NCI-H774 (cell line): ENCODE measurements at places on chromosomes 3 and 15.

DNA sequence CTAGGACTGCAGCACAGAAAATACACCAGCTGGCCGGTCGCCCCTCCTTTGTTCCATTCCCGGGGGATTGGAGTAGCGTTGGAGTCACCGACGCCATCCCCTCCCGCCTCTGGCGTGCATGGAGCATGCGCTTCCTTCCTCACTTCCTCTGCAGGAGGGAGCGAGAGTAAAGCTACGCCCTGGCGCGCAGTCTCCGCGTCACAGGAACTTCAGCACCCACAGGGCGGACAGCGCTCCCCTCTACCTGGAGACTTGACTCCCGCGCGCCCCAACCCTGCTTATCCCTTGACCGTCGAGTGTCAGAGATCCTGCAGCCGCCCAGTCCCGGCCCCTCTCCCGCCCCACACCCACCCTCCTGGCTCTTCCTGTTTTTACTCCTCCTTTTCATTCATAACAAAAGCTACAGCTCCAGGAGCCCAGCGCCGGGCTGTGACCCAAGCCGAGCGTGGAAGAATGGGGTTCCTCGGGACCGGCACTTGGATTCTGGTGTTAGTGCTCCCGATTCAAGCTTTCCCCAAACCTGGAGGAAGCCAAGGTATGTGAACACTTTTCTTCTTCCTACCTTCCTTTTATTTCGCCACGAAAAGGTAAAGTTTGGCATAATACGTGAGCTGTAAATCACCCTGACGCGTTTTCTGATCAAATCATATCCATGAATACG lies at the start of gene SCG3:
SCG3 (plus strand) TSS at position 201 of the 661 bp plus-strand sequence; CDS start at position 454, 253 bp downstream.
- DNase-seq, result peak; percentile 90

DNA sequence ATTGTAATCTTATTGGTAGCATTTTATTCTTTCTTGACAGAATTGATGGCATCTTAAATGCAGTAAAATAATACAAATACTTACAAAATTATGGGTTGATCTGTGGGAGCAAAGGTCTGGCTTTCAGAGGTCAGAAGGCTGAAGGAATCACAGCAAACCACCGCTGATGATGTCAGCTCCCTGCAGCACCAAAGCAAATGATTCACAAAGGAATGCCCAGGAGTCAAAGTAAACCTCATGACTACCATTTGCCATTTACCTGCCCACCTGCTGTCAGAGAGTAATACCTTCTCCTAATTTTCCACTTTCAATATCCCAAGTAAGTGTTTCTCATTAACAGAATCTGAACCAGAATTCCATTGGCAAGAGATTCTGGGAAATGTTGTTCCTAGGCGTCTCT lies 46.1 kb downstream of the CPA3 start:
- DNase-seq, result no peak

DNA sequence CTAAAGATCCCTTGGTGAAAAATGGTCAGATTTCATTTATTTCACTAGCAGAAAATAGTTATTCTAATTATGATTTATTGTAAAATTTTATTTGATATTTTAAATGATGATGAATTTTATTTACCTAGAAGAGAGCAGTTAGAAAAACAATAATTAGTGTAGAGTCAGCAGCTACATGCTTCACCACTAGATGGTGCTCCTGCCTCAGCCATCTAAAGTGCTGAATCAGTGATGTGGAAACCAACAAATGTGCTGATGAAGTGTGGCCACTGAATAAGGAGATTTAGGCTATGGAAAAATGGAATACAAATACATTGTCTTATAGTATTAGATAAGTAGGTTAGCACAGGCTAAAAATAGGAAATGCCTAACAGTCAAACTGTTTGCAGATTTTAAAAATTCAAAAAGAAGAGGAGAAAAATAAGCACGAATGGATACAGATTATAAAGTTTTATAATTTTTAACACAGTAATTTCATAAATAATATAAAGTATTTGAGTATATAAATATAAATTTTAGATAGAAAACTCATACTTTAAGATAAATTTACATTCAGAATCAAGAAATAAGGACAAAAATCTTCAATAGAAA lies 109.8 kb downstream of the PPP2R3A start:
- peak; percentile 53 for DNase-seq

GRCh38 chr15:73231661-73232419 lies 136.9 kb downstream of the HCN4 start:
- no peak for DNase-seq

GRCh38 chr15:57282686-57283085 lies 93.6 kb upstream of the CGNL1 start:
- no peak for DNase-seq

- DNase-seq, result no peak
Observed at GRCh38 chr3:30513374-30514152, 92.8 kb upstream of the TGFBR2 start.

GRCh38 chr3:123586968-123587367 lies 2.1 kb upstream of the HACD2 start:
- no peak for DNase-seq

GRCh38 chr3:187385296-187385695 lies 17.1 kb downstream of the RTP4 start:
- DNase-seq, result no peak

GRCh38 chr3:87167628-87168456 lies 59.3 kb upstream of the CHMP2B start:
- DNase-seq, result peak; percentile 26

DNA sequence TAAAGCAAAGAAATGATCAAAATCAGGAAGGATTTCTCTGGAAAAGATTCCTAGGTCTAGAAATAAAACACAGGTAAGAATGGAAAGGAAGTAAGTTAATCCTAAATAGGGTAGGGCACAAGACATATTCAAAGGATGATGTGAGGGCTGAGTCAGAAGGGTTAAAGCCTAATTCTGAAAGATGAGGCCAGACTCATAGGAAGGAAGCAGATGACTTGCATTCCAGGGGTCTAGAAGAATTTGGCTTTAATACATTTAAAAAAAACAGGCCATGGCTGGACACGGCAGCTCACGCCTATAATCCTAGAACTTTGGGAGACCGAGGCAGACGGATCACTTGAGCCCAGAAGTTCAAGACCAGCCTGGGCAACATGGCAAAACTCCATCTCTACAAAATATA lies 3.2 kb downstream of the SSR3 start:
- no peak for DNase-seq

DNA sequence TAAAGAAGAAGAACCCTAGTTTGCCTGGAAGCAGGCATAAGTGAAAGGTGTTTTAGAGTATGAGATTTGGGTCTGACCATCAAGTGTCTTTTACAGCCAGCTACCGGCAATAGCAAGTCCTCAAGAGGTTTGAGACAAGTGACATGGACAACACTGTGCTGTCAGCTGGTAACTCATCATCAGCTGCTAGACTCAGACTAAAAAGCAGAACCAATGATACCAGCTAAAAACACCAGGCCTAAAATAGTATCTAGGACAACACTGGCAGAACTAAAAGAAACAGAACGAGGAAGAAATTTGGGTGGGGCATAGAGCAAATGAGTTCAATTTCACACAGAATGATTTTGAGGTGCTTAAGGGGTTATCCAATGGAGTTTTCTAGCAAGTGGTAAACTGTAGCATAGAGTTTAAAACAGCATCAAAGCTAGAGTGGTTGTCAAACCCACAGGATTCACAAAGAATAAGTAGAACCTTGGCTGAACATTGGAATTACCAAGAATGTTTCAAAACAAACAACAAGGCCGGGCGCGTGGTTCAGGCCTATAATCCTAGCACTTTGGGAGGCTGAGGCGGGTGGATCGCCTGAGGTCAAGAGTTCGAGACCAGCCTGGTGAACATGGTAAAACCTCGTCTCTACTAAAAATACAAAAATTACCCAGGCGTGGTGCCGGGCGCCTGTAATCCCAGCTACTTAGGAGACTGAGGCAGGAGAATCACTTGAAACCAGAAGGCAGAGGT lies 3.9 kb downstream of the CIAO2A start:
- no peak for DNase-seq

DNA sequence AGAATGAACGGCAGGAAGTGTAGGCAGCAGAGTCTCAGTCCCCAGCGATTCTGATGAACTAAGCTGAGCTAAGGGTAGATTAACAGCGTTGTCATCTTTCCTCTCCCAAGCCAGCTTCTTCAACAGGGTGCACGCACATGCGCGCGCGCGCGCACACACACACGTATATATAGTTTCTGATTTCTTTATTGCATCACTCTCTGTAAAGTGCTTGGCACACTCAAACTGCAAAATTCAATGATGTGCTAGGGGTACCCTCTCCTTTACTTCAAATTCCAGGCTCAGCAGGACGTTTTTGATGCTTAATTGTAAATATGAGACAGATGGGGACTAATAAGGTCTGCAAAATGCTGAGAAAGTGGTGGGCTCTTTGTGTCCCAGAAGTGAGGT lies 26.1 kb upstream of the VPS8 start:
- no peak for DNase-seq

DNA sequence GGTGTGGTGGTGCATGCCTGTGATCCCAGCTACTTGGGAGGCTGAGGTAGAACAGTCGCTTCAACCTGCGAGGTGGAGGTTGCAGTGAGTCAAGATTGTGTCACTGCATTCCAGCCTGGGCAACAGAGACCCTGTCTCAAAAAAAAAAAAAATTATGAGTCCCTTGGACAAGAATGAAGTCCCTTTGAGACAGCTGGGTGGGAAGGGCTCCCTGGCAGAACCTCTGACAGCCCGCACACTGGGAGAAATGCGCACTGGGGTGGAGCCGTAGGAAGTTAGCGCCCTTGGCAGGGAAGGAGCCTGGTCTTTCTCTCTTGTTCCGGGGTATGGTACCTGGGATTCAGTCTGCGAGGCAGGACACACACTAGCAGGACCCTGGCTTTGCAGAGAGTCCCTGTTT lies 51.4 kb downstream of the SLC30A4 start:
- no peak for DNase-seq

GRCh38 chr3:194672876-194673275 lies 885 bp upstream of the LSG1 start:
- DNase-seq, result peak; percentile 30

DNA sequence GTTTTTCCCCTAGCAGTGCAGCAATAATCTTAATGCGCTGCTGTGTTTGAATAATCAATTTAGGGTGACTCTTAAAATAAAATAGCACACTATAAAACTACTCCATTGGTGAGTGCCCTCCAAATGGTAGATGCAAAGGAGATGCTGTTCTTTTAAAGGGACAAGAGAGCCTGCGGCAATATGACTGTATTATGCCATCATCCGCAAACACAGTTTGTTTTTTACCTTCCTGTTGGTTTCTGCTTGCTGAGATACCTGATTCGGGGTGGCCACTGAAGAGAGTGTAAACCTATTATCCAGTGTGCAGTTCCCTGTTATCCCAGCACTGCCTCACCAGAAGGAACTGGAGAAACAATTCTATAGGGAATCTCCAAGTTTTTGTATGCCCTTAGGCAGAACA lies 523.1 kb upstream of the TGFBR2 start:
- no peak for DNase-seq

- DNase-seq, result no peak
Observed at GRCh38 chr3:132665230-132665745, 5.2 kb downstream of the UBA5 start.

GRCh38 chr3:14775563-14775962 lies 43.2 kb upstream of the FGD5 start:
- DNase-seq, result no peak

GRCh38 chr3:114879059-114880031 lies 267.7 kb downstream of the ZBTB20 start:
- DNase-seq, result peak; percentile 46

GRCh38 chr3:32480604-32481003 lies 22.0 kb downstream of the CMTM6 start:
- DNase-seq, result no peak

DNA sequence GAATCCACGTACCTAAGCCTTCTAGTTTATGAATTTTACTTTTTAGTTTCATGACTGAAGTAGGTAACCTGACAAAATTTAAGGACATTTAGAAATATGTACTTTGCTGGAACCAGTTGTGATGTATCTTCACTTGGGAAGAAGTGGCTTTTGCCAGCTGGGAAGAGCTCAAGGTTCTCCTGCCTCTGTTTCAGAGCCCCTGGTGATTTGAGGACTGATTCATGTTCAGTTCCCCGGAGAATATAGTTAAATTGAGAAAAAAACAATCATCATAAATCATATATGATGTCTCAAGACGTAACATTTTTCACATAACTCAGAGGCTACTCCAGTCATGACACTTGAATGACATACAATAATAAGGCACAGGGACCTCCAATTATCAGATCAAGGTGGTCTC lies 473.4 kb downstream of the EPHA3 start:
- no peak for DNase-seq

GRCh38 chr15:89998141-89998661 lies 2.9 kb upstream of the ZNF710 start:
- DNase-seq, result peak; percentile 33

- DNase-seq, result no peak
Observed at GRCh38 chr15:55289011-55289745, 435 bp downstream of the RAB27A start.

- DNase-seq, result no peak
Observed at GRCh38 chr3:184186184-184186901, at the start of gene ABCF3. Gene ABCF3 (plus strand): TSS chr3:184186199. CDS start chr3:184186208, 9 bp downstream.

DNA sequence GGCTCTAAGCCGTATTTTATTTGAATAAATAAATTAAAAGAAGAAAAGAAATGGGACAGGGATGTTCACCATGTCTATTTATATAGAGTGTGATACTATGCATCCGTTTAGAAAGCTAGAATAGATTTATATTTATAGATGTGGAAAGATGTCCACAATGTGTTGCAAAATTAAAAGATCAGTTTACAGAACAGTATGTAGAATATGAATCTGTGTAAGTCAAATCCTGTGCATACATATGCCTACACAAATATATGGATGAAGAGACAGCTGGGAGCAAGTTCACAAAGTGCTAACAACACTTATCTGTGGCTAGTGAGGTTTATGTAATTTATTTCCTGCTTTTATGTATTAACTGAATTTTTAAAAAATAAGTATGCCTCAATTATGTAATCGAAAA lies 25.4 kb upstream of the SLMAP start:
- no peak for DNase-seq

- DNase-seq, result no peak
Observed at GRCh38 chr3:36077320-36077719, 303.0 kb upstream of the STAC start.

DNA sequence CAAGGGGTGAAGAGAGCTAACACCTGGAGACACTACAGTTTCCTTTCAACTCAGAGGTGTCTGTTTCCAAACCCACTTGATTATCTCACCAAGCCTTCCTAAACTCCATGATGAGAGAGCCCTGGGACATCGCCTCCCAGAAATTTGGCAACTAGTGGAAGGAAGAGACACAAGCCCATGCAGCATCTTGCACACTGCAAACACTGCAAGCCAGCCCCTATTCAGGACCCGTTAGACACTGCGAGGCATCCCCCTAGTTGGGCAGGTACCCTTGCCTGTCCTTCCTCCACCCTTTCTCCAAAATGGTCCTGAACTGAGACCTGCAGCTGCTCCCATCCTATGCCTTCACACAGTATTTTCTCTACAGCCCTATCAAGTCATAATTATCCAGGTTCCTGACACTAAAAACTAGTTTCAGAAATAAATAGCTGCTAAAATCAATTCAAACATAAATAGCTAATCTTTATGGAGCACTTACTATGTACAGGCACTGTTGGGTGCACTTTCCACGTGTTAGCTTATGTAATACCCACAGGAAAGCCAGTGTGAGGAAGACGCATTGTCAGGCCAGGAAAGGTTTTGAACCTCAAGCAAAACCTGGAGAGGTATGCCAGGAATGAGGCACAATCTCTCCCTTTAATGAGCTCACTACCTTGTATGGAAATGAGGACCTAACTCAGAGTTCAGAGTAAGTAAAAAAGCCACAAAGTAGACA lies 2.8 kb downstream of the MAGI1 start:
- DNase-seq, result no peak
